ENCODE measurements at places on chromosomes 7 and 10. TPM values are rescaled to one million over a fixed set of nuclear protein-coding genes. Genes with fewer than 3 reads are reported as not detected.

Gene GOLGA7B
- polyA plus RNA-seq = 5.9 TPM

Gene INMT
- 0.22 TPM for polyA plus RNA-seq

Gene OLAH
- not detected for polyA plus RNA-seq

Gene CUL2
- polyA plus RNA-seq = 54.3 TPM

Gene NEBL
- polyA plus RNA-seq = 10.8 TPM

Gene TTYH3
- 1.7 TPM for polyA plus RNA-seq

Gene HYAL4
- polyA plus RNA-seq = not detected

Gene GDF10
- polyA plus RNA-seq = 32.1 TPM

Gene ITIH2
- polyA plus RNA-seq = 0.11 TPM

Gene C10orf143
- 0.32 TPM for polyA plus RNA-seq

Gene GNAT3
- not detected for polyA plus RNA-seq

Gene AZGP1
- not detected for polyA plus RNA-seq

Gene NRG3
- polyA plus RNA-seq = 5.8 TPM

Gene CPA5
- not detected for polyA plus RNA-seq

Gene SH2D4B
- polyA plus RNA-seq = not detected

Gene MEST
- 27.4 TPM for polyA plus RNA-seq

Gene EGR2
- polyA plus RNA-seq = not detected

Gene NUTM2E
- polyA plus RNA-seq = not detected

Gene TAS2R41
- not detected for polyA plus RNA-seq

All from Purkinje cell (primary cell).